Omental fat pad (tissue), 4 donors: ENCODE measurements at places on chromosomes 6 and 20. TPM values are rescaled to one million over a fixed set of nuclear protein-coding genes. Genes with fewer than 3 reads are reported as not detected.

TRIM38 gene
- total RNA-seq: 7.8 TPM

OR2B2 gene
- total RNA-seq: not detected

DNA sequence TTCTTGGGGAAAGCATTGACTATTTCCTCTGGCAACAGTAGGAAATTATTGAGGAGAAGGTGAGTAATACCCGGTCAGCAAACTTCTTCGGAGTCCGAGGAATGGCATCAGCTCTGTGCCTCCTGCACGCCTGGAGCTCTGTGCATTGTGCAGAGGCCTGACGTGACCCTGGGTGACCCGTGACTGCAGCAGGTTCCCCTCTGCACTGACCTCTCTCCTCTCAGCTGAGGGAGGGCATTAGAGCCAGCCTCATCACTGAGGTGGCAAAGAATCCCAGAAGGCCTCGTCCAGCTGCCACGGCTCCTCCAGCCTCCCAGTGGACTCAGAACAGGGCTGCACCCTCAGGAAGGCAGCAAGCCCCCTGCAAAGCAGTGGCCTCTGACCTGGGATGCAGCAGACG lies 502.9 kb downstream of the CD83 start:
- no peak for DNase-seq

DNA sequence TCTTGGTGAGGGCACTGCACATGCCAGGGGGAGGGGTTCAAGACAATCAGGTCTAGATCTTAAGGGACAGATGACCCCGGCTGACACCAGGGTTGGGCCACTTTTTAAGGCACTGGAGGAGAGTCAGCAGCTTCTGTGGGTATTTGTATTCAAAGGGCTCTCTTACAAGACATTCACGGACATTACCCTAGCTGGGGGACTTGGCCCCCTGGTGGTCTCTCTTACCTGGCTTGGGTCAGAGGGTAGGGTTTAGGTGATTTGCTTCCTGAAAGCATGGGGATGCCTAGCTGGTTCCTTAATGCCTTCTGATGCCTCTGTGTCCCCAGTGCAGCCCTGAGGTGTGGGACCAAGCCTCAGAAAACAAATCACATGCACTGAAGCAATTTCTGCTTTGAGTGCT lies 354.7 kb downstream of the CDC5L start:
- no peak for DNase-seq
